Sciatic nerve (tissue), 2 donors: ENCODE measurements at places on chromosomes 3 and 15. TPM values are rescaled to one million over a fixed set of nuclear protein-coding genes. Genes with fewer than 3 reads are reported as not detected.

DNA sequence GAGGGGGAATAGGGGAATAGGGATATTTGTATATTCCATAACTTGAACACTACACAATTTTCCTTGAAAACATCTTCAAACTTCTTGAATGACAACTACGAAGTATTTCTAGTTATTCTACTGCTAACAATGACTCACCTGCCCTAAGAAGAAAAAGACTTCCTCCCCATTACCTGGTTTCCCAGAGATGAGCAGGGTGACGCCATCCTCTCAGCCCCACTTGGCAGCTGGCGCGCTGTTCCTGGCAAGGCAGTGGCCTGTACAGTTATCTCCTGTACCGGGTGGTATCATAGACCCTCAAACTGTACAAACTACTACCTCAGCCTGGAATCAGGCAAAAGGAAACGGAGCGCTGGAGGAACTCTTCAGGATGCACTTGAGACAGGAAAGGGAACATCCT, 10.4 kb downstream of the WDR82 start:
- DNase-seq, result no peak

CPNE9 gene
- total RNA-seq, result not detected

POTEB2 gene
- not detected for total RNA-seq

GRIP2 gene
- total RNA-seq, result 2.3 TPM

DNA sequence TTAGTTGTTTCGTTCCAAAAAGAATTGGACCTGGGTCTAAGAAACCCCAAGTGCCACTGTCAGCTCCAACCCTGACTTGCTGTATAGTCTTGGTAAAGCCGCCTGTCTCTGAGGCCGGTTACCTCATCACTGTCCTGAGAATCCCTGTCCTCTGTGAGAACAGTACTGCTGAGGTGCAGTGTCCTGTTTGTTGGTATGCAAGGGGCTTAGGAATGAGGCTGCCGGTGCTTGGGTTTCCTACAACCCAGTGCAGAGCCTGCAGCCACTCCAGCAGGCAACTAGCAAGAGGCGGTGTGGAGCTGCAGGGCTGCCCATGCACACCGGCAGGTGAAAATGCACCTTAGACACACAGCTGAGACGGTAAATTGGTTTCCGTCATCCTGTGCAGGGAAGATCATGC, 52.0 kb upstream of the ATG7 start:
- DNase-seq, result no peak

ZPLD1 gene
- not detected for total RNA-seq

PPP2R3A gene
- total RNA-seq, result 15.2 TPM
